Thymus (tissue), 14 donors: ENCODE measurements at places on chromosomes 5 and 9.

- no peak for DNase-seq
Observed at GRCh38 chr5:166341740-166342337, 1949.6 kb upstream of the WWC1 start.

DNA sequence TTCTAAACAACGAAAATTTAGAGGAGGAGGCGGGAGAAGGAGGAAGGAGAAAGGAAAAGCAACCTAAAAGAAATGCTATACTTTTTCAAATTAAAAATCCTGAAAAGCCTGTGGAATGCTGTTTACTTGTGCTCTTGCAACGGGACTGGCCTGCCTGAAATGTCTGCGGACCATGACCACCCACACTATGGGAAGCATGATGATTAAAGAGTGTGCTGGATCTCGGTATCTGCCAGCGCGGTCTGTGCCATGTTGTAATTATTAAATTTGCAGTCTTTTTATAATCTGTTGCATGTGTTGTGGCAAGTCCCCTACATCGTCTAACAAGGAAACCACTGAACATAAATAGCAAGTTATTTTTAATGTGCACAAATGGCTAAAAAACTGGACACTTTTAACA is 111.4 kb downstream of the FANCC start:
- DNase-seq: no peak

DNA sequence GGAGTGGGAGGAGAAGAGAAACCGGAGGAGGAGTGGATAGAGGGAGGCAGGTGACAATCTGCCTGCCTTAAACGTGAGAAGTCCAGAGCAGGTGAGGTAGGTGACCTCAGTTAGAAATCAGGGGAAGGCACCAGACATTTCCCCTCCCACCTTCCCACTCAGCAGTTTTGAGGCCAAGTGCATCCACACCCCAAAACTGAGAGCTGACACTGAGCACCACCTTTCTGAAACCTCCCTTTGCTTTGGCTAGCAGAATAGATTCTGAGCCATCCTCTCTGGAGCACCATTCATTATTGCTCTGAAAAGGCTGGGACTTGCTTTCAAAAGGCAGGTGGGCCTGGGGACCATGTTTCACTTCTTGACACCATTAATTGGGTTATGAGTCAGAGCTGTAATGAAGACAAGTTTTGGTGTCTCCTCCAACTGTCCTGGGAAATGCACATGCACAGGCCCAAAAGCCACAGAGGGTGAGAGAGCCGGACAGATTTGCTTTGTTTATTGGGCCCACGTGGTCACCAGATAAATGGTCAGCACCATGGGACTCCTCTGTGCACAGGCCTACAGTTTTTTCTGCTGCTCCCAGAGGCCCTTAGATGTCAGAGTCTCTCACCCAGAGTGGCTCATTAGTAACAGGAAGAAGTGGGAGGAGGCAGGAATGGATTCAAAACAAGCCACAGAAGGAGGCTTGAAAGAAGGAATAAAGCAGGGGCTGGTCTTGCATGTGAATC is 314.7 kb downstream of the TLE1 start:
- no peak for DNase-seq

DNA sequence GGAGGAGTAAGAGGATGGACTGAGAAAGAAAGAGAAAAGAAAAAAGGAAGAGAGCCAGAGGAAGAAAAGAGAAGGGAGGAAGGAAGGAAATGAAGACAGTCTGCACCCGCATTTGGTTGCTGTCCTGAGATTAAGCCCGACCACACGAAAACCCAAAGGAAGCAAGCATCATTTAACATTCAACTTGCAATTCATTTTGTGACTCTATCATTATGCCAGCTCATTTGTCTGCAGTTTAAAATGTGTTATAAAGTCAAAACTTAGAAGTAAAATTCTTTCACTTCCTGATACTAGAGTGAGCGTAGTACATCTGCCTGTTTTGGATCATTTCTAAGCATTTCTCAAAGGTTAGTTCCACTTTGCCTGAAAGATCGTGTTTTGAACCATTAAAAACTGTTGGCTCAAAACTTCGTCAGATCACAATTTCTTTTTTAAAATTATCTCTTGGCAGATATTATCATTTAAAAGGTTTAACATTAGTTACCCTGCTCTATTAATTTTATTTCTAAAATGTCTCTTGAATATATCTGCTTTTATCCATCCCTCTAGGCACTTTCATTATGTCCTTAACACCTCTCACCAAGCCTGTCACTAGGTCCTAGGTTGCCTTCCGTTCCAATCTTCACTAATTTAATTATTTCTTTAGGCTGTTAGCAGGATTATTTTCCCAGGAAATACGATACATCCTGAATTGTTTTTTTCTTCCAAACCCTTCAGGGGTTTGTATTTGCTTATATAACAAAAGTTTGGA is 240.9 kb downstream of the TLE4 start:
- peak; percentile 11 for DNase-seq

- DNase-seq: no peak
Observed at GRCh38 chr5:25713259-25713658, 1068.5 kb upstream of the CDH10 start.

- no peak for DNase-seq
Observed at GRCh38 chr9:73039271-73040263, 86.7 kb upstream of the ALDH1A1 start.

GRCh38 chr5:142748568-142749249 is 21.5 kb upstream of the ARHGAP26 start:
- DNase-seq: no peak

DNA sequence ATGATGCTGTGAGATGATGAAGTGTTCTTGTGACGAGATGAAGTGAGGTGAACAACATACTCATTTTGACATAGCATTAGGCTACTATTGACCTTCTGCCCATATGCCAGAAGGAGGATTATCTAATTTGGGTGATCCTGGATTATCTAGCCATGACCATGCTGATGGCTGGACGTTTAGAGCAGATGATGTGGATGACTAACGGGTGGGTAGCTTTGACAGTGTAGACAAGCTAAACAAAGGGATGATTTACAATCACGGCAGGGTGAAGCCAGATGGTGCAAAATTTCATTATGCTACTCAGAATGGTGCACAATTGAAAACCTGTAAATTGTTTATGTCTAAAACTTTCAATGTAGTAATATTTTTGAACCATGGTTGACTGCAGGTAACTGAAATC is 2403.4 kb upstream of the ACO1 start:
- DNase-seq: no peak

DNA sequence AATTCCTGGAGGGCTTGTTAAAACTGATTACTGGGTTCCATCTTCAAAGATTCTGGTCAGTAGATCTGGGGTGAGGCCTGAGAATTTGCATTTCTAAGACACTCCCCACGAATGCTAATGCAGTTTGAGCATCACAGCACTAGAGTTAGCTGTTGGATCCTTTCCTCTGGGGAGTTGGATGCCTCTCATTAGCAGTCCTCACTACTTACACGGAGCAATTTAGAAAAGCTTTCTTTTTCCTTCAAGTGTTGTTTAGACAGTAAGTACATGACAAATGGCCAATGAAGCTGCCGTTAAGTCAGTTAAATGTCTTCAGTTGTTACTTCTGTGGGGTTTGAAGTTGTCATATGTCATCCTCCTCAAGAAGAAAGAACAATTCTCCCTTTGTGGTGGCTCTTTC is 74.9 kb upstream of the HMHB1 start:
- DNase-seq: no peak

DNA sequence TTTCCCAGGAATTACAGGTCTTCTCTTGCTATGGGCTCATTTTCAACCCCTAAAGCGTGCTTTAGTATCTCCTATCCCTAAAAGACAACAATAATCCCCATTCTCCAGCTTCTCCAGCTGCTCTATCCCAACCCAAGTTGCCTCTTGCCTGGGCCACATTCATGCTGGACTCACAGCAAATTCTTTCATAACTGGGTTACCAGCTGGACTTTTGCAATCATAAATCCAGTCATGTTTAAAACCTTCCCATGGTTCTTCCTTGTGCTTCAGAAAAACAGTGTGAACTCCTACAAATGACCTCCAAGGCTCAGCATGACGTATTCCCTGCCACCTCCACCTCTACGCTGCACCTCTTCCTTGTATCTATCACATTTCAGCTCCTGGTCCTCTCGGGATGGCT is 346.9 kb downstream of the GADD45G start:
- no peak for DNase-seq

DNA sequence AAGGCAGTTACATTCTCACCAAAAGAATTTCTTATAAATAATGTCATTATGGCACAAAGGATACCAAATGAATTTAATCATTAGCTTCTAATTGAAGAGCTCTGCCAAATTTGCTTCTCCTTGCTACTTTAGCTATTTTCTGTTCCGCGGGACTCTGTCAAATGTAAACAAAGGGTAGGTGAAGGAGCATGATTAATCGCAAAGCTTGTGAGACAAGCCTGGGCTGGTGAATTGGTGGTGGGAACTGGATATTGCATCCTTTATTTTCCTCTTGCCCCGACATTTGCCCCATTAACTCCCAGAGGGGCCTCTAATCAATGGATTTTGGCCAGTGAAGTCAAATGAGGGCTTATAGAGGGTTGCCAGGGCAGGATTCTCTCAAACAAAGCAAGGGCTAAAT is 234.2 kb upstream of the RFX3 start:
- no peak for DNase-seq

- DNase-seq: no peak
Observed at GRCh38 chr5:169299191-169299662, 1.7 kb downstream of the SLIT3 start.

- DNase-seq: no peak
Observed at GRCh38 chr5:139426203-139426885, 13.0 kb downstream of the DNAJC18 start.

GRCh38 chr5:32450952-32451351 is 6.4 kb upstream of the ZFR start:
- DNase-seq: no peak

GRCh38 chr5:150036513-150036912 is 36.0 kb downstream of the HMGXB3 start:
- DNase-seq: no peak

DNA sequence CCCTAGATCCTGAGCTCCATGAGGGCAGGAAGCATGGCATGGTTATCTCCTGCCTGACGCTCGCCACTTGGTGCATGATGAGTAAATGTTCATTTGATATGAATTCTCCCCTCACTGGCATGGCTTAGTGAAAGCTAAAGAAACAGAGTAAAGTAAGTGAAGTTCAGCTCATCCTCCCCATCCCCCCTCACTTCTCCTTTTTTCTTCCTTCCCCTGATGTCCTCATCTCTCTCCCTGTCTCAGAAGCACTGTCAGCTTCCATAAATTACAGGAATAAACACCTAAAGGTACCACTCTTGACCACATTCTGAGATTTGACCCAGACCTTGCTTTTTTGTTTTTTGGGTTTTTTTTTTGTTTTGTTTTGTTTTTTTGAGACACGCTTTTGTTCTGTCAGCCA is 73.3 kb downstream of the SNX18 start:
- DNase-seq: no peak

- DNase-seq: no peak
Observed at GRCh38 chr9:116688806-116689485, 1.8 kb downstream of the TRIM32 start.

DNA sequence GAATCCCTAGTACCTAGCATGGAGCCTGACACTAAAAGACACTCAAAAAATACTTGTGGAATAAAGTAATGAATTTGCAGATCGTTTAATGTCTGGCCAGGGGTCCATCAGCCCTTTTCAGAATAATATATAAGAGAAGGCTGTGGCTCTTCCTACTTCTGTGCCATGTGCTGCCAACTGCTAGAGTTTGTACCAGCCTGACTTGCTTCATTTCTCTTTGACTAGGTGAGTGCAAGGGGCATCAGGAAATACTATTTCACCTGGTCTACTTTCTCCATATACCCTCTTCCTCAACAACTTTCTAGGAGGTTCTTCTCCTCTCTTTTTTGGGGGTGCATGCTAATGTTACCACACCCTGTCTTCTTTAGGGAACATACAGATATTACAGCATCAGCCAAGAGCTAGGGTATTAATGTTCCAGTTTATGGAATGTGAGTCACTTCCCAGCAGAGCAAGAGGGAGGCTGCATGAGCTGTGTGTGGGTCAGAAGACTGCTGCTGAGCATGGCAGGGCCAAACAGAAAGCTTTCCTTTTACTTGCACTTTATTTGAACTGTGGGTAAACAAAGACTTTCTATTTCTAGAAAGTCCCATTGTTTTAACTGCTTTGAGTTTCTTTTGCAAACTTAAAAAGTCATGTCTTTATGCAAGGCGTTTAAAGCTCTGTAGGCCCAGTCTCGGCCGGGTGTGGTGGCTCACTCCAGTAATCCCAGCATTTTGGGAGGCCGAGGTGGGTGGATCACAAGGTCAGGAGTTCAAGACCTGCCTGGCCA is 158.9 kb downstream of the ADAMTSL1 start:
- no peak for DNase-seq

GRCh38 chr5:31090467-31090866 is 103.0 kb upstream of the CDH6 start:
- no peak for DNase-seq

DNA sequence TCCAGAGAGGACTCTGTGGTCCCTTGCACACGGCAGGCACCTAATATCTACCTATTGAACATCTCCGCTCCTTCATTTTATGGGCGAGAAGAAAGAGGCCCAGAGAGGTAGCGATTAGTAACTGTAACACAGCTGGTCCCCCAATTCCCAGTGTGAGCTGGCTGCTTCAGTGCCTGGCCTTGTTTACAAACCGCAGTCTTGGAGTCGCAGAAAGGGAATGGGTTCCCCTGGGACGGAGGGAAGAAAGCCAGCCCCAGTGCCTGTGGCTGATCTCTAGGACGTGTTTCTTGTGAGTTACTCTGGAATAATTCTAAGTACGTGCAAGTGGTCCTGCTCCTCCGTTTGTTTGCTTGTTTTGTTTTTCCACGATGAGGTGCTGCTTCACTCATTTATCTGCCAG is 52.0 kb downstream of the CFAP77 start:
- DNase-seq: no peak

DNA sequence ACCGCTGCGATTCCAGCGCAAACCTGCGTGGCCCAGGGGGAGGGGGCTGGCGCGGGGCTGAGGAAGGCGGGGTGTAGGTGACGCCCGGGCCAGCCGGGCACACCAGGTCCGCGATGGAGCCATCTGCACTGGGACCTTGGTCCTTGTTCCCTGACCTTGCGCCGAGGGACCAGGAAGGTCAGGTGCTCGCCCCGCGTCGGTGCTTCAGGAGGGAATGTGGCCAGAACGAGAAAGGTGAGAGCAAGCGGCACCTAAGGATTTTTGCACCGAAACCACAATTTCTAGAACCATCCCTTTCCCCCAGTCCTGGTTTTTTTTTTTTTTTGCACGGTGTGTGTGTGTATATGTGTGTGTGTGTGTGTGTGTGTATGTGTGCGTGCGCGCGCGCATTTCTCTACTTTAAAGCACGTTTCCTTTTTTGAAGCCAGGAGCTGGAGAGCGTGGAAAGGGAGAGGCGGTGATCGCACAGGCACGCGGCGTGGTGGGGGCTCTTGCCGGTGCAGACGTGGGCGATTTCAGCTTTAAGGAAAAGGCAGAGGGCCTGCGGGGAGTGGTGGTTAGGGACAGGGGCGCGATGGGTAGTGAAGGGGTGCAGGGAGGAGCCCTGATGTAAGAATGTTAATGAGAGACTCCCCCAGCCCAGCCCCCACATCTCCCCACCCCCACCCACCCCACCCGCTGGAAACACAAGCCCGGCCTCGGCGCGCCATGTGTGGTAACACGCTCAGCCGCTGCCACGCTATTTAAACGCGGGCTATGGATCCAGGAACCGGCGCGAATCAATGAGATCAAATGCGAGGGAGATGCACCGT is at the start of gene NPR3:
Gene NPR3 (plus strand): TSS at position 772 of the 812 bp plus-strand sequence. CDS start 456 bp downstream, outside the sequence.
- no peak for DNase-seq
